ENCODE measurements at places on chromosomes 4 and X.
A peak's percentile ranks its signal among the peaks of the same experiment; 100 is the strongest.

GRCh38 chr4:47383829-47384427 lies 79.6 kb downstream of the COMMD8 start:
- DNase-seq = peak; percentile 26

DNA sequence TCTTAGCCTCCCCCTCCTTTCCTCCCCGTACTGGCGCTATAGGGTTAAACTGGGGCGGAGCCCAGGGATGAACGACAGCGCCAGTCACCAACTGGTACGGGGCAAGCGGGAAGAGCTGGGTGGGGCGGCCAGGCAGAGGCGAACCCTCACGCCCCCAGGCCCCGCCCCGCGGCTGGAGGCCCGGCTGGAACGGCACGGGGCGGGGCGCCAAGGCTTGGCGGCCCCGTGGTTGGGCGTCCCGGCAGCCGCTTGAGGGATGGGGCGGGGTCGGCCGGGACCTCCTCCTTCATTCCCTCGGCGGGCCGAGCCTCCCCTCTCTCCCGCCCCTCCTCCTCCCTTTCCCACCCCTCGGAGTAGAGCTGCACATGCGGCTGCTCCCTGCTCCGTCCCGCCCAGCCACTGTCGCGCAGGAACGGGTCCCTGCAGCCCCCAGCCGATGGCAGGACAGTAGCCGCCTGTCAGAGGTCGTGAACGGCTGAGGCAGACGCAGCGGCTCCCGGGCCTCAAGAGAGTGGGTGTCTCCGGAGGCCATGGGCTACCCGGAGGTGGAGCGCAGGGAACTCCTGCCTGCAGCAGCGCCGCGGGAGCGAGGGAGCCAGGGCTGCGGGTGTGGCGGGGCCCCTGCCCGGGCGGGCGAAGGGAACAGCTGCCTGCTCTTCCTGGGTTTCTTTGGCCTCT lies at the start of gene EDA:
TSS of gene EDA (plus strand) at position 335 of the 678 bp plus-strand sequence.
- DNase-seq = peak; percentile 40

GRCh38 chr4:78119698-78120097 lies 62.6 kb downstream of the FRAS1 start:
- no peak for DNase-seq

DNA sequence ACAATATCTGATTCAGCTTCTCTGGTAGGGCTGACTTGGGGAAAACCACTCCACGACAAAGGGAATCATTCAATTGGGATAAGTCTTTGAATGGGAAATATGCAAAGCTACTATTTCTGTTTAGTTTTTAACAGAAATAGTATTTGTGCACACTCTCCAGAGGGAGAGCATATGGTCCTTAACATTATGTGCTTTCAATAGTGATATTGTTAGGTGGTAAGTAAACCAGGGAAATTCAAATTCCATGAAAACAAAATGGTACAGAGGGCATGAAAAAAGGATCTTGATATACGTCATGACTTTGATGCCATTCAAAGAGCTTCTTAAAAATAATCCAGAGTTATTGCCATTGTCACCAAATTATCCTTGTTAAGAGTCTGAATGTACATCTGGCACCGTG lies 47.1 kb upstream of the CITED1 start:
- DNase-seq = no peak

All from inflammatory macrophage treated with lipopolysaccharide for 1 hour (primary cell).